NCI-H2171 (cell line): ENCODE measurements at places on chromosomes 6 and 20.

- DNase-seq: no peak
These were observed 4.6 kb downstream of the SMIM29 start for GRCh38 chr6:34243901-34244884.

- no peak for DNase-seq
These were observed 3.7 kb downstream of the TFB1M start for GRCh38 chr6:155310596-155310995.

DNA sequence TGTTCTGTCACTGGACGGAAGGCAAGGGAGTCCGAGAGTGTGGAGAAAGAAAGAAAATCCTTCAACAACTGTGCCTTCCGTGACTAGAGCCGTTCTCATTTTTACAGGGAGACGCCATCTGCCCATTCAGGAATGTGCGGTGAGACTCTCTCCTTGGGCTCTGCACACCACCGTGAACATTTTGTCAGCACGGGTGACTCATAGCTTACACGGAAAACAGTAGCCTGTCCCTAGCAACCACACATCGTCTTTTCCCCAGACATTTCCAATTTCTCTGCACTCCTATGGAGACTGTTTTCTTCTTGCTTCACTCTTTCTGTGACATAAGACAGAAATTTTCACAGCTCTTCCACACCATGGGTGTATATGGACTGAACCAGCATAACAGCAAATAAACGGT lies 55.1 kb downstream of the TBXT start:
- DNase-seq: no peak

DNA sequence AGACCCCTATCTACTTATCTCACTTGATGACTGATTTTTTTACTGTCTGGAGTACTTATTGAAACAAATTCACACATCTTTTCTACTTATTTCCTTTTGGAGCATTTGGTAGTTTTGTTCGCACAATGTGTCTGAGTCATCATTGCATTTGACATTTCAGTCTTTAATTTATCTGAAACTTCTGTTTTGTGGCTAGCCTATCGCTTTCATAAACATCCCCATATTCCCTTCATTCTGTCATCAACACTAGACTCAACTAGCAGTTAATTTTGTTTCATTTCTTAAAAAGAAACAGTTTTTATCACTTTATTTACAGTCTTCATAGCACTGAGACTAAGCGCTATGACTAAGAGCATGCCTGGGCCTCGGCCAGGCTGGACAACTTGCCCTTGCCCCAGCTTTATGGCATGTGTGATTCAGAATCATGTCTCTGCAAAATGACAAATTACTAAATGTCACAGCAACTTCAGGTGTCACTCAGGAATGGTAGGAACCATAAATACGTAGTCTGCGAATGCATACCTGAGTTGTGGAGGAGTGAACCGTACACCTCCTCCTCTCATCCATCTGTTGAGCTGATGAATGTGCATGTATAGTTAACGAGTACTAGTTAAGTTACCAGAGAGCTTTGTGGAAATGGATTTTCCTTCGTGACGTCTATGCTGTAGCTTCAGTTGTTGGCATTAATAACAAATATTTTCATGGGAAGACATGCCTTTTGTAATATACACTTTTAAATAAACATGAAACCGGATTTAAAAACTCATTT lies 16.2 kb downstream of the L3MBTL3 start:
- DNase-seq: no peak

DNA sequence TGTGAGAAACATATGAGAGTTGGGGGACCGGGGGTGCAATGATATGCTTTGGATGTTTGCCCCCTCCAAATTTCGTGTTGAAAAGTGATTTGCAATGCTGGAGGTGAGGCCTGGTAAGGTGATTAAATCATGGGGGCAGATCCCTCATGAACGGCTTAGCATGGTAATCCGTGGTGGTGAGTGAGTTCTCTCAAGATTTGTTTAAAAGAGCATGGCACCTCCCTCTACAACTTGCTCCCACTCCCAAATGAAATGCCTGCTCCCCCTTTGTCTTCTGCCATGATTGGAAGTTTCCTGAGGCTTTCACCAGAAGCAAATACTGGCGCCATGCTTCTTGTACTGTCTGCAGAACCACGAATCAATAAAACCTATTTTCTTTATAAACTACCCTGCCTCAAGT lies 2.5 kb downstream of the DEK start:
- no peak for DNase-seq

GRCh38 chr6:5398530-5398929 lies 137.2 kb downstream of the FARS2 start:
- peak; percentile 11 for DNase-seq

DNA sequence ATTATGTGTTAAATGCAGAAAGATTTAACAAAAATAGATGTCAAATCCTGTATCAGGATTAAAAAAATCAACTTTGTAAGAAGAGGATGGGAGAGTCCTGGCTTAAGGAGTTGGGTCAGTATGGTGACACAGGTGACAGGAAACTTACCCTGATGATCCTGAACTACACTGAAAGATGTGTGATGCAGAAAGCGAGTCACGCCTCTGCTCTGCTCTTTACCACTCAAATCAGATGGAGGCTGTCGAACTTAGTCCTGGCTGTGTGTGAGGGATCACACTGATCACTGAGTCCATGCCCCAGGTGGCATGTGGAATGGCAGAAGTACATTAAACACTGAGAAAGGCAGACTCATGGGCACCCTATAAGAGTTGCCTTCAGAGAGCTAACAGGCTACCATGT lies 92.9 kb downstream of the GJA10 start:
- no peak for DNase-seq

DNA sequence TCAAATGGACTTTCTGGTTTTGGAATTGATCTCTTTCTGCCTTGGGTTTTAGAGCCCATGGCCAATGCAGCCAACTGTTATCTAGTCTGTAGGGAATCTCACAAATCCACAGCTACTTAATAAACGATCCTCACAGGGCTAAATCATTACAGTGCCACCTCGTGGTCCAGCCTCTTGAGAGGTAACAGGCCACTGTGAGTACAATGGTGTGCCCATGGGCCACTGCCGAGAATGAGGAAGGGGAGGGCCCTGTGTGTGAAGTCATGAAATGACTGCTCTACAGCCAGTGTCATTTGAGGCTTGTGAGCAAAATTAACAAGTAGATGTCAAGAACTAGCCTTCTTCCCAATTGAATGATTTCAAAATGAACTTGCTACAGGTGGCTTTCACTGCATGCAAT lies 54.3 kb upstream of the GMPR start:
- DNase-seq: no peak

- no peak for DNase-seq
These were observed 66.4 kb downstream of the STX11 start for GRCh38 chr6:144216668-144217218.

GRCh38 chr20:44896583-44896982 lies 11.1 kb downstream of the YWHAB start:
- no peak for DNase-seq
